ENCODE measurements at places on chromosomes 16 and 17.

DNA sequence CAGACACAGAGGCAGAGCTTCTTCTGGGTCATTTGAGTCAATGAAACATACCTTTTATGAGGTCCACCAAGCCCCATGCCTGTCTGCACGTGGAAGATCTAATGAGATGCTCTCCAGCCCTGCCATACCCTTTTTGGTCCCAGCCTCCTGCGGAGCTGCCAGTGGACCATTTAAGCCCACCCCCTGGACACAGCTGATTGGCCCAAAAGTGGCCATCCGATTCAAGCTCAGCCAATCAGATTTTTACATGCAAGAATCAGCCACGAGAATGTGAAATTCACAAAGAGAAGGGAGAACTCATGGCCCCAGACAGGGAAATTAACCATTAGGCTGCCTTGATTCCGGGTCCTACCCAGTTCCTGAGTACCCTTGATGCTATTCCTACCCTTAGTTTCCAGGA is 231.0 kb upstream of the EEF2KMT start:
- no peak for DNase-seq

- peak; percentile 62 for DNase-seq
Measured at GRCh38 chr17:58006560-58006923, 504 bp downstream of the SRSF1 start.

DNA sequence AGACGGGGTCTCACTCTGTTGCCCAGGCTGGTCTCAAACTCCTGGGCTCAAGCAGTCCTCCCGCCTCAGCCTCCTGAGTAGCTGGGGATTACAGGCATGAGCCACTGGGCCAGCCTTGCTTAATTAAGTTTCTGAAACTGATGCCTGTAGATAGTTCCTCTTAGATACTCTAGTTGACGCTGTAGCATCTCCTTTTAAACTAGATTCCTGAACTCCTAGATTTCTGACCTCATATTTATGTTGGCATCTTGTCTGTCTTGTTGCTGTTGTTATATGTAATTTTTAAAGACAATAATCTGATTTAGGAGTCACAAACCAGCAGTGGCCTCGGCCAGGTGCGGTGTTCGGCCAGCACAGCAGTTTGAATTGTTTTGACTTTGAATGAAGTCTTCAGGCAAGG is 37.5 kb downstream of the DHRS7B start:
- no peak for DNase-seq

GRCh38 chr17:80173126-80173525 is 3.3 kb downstream of the CARD14 start:
- DNase-seq = no peak

DNA sequence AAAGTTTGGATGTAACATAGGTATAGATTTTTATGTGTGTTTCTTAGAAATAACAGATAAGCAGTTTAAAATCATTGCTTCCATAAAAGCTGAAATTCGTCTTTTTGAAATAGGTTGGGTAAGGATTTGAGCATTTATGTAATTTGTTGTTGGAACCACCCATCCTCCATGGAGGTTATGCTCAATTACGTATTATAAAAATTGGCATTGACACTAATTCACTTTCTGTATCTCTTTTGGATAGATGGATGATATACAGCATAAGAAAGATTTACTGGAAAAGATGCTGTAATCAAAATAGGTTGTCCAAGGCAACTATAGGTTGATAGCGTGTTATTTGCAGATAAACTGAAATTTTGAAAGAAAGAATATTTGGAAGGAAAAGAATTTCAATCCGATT is 105.5 kb downstream of the PRKCA start:
- DNase-seq = no peak

GRCh38 chr16:4486126-4486893 is 10.1 kb downstream of the HMOX2 start:
- DNase-seq = no peak

DNA sequence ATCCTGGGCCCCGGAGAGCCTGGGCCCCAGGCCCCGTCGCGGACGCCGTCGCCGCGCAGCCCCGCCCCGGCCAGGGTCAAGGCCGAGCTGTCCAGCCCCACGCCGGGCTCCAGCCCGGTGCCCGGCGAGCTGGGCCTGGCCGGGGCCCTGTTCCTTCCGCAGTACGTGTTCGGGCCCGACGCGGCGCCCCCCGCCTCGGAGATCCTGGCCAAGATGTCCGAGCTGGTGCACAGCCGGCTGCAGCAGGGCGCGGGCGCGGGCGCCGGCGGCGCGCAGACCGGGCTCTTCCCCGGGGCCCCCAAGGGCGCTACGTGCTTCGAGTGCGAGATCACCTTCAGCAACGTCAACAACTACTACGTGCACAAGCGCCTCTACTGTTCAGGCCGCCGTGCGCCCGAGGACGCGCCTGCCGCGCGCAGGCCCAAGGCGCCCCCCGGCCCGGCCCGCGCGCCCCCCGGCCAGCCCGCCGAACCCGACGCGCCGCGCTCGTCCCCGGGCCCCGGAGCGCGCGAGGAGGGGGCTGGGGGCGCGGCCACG is 36.8 kb upstream of the ZC3H18 start:
- no peak for DNase-seq

GRCh38 chr17:57735707-57736106 is 9.4 kb downstream of the CCDC182 start:
- DNase-seq = peak; percentile 5

GRCh38 chr16:12679660-12680272 is 123.9 kb downstream of the CPPED1 start:
- DNase-seq = no peak

DNA sequence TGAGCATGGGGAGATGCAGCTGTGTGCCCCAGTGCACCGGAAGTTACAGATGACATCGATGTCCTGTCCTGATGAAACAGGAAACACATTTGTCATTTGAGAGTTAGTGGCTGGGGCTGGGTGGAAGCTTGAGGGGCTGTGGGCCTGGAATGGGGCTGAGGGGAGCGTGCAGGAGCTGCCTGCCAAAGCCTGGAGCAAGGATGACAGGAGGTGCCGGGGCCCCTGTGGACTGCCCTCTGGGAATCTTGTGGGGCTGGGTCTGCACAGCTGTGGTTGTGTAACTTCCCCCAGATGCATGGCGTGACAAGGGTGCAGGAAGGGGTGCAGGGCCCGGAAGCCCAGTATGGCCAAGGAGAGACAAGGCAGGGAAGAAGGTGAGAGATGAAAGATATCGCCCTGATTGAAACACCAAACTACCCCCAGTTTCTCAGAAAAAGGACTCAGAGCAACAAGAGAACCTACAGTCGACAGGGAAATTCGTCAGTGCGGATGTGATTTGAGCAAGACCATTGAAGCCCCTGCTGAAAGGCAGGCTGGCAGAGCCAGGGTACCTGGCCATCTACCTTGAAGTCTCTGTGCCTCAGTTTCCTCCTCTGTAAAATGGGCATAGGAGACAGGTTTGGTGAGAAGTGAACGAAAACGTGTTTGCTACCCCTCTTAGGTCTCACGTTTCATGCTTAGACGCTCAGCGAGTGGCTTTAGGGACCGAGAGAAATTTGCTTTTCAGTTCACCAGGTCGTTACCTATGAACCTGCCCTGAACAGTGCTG is 8.8 kb downstream of the MMP25 start:
- DNase-seq = no peak

GRCh38 chr17:75241502-75241901 is 19.9 kb downstream of the GGA3 start:
- DNase-seq = no peak

GRCh38 chr16:88466175-88466862 is 13.2 kb downstream of the ZFPM1 start:
- DNase-seq = no peak

- DNase-seq = no peak
Measured at GRCh38 chr17:14755002-14755401, 454.1 kb downstream of the HS3ST3B1 start.

DNA sequence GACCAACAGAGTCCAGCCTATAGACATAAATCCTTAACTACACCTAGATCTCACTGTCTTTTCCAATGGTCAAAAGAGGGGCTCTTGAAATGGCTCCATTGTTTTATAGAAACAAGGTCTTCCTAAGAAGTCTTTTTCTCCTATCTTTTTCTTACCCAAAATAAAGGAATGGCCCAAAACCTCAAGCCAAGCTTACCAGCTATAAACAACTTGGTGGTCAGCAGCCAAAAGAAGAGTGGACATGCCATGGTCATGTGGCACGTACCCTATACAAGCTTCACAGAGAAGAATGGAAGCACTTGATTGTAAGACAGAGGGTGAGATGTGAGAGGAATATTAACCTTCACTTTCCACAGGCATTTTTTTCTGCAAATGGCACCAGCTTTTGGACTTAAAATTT is 82.1 kb upstream of the GNAO1 start:
- DNase-seq = no peak

DNA sequence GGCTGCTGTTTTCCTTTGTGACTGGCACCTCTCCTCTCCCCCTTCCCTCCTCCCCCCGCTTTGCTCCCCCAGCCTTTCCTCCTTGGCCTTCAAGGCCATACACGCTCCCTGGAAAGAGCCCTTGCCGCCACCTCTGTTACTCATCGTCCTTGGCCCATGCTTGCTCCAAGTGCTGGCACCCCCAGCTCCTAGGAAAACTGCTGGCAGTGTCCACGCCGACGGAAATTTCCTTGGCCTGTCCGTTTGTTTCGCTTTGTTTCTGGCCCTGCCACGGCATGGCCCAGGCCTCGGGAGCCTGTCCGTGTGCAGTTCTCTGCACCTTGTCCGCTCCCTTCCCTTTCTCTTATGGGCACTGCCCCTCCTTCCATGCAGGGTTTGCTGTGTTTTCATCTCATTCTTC is 18.0 kb downstream of the CA5A start:
- DNase-seq = no peak

GRCh38 chr17:58200024-58200633 is 7.6 kb downstream of the EPX start:
- DNase-seq = peak; percentile 59

- no peak for DNase-seq
Measured at GRCh38 chr17:47733674-47734410, 806 bp downstream of the TBX21 start.

- no peak for DNase-seq
Measured at GRCh38 chr17:16329519-16330271, 23.6 kb downstream of the CENPV start.

- peak; percentile 28 for DNase-seq
Measured at GRCh38 chr17:66548158-66548557, 245.7 kb downstream of the PRKCA start.

DNA sequence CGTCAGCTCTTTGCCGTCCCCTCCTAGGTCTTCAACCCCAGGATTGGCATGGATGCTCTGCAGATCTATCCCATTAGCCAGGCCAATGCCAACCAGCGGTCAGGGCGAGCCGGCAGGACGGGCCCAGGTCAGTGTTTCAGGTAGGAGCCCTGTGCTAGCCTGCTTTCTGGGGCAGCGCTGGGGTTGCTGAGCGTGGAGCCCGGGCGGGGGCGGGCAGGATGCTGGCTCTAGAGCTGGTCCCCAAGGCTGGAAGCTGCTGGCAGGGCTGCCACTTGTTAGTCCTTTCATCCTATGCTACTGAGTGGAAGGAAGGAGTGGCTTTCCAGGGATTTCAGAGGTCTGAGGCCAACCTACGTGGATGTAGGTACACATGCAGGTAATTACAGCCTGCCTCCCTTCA is 12.3 kb downstream of the DHX38 start:
- DNase-seq = no peak

DNA sequence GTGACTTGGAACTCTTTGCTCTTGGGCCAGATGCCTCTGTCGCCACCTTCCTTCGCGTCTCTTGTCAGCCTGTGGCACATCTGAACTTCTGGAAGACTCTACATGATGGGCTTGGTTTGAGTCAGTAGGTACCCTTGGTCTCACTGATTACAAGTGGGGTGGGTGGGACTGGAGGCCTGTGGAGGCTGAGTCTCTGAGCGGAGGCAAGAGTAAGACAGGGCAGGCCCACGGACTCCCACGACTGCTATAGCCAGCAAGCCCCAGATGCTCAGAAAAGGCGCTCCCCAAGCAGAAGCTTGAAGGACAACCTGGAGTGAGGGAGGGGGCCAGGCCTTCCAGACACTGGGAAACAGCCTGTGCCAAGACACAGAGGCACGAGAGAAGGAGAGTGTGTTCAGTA is 145.7 kb downstream of the SNX29 start:
- DNase-seq = no peak

DNA sequence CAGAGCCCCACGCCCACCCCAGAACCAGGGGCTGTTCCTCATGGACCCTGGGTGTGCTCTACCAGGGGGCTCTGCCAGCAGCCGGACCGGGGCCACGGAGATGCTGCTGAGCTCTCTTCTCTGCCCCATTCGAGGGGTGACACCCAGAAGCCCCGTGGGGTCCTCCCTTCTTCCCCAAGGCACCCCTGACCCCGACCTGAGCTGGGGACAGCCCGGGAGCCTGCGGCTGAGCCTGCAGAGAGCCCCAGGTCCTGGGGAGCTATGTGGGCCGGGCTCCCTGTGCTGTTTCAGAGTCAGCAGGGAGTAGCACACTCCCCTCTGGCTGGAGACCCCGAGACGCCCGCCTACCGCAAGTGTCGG is 1.2 kb upstream of the PRR35 start:
- DNase-seq = no peak

- no peak for DNase-seq
Measured at GRCh38 chr17:33929181-33929724, 325.8 kb upstream of the CCL2 start.

DNA sequence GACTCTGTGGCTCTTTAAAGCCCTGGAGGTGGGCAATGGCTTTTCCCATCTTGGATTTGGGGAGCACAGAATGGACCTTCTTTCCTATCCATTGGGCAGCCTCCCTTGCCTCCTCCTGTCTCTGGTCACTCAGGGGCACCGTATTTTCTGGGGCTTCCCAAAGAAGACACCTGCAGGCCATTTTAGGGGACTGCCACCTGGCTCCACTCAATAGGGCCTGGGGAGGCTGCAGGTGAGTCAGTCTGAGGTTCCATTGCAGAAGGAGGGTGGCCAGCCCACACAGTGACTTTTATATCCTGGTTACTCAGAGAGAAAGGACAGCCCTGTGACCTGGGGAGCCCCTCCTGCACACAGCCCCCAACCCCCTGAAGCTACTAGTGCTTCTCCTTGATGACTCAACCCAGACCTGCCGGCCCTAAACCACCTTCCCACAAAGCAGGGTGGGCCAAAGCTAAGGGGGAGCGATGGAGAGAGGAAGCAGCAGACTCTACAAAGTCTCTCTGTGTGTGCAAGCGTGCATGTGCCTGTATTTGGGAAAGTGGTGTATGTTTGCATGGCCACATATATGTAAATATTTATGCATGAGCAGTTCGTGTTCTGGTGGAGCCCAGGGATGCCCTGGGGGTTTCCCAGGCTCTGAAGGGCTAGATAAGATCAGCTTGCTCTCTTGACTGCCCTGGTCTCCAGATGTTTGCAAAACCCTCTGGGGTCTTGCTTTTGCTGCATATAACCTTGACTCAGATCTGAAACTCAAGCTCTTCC is 5.0 kb downstream of the CX3CL1 start:
- DNase-seq = no peak

Data from CD4-positive, alpha-beta T cell treated with Interleukin-4 for 1 hour (primary cell).